Cardiac muscle cell (in vitro differentiated cells and primary cell): ENCODE measurements at places on chromosomes 4 and X. TPM values are rescaled to one million over a fixed set of nuclear protein-coding genes. Genes with fewer than 3 reads are reported as not detected.

Gene NCAPG
- 3.5 and 25.1 TPM in 2 replicates for total RNA-seq

Gene PLK4
- 4.1 and 13.0 TPM in 2 replicates for total RNA-seq

- peak; percentile 3 for DNase-seq
Observed at GRCh38 chr4:72006586-72006985, 25.2 kb upstream of the NPFFR2 start.

GRCh38 chrX:34886011-34886410 lies 56.6 kb upstream of the FAM47B start:
- peak; percentile 25 for DNase-seq

- peak; percentile 63 for DNase-seq
Observed at GRCh38 chrX:133413218-133413925, 1.9 kb downstream of the GPC4 start.

GRCh38 chrX:132236121-132236520 lies 16.9 kb upstream of the RAP2C start:
- no peak for DNase-seq
